ENCODE measurements at places on chromosomes 3 and 15.

GRCh38 chr3:138395865-138396751, 38.3 kb upstream of the ESYT3 start:
- no peak for DNase-seq

DNA sequence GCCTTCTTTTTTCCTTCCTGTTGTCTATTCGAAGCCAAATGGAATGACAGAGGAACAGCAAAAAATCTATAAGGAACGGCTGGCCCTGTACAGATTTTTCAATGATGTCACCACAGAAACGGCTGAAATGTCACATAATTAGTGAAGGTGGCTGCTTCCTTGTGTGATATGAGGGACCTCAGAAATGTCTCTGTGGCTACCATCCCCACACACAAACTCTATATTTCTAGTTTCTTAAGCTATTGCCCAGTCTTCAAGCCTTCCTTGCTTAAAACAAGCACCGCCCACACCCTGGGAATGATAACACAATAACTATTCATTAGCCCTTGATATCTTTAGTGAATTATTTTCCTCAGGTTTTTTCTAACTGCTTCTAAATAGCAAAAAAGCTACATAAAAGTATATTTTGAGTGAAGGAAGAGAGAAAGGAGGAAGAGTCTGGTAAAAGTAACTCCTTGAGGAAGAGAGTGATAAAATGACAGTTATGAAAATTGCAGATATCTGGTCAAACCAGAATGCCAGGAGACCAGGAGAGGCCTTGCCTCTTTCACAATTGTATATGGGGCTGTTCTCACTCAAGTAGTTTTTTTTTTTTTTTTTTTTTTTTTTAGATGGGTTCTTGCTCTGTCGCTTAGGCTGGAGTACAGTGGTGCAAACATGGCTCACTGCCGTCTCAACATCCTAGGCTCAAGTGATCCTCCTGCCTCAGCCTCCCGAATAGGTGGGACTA, 38.7 kb downstream of the FMN1 start:
- DNase-seq: no peak

DNA sequence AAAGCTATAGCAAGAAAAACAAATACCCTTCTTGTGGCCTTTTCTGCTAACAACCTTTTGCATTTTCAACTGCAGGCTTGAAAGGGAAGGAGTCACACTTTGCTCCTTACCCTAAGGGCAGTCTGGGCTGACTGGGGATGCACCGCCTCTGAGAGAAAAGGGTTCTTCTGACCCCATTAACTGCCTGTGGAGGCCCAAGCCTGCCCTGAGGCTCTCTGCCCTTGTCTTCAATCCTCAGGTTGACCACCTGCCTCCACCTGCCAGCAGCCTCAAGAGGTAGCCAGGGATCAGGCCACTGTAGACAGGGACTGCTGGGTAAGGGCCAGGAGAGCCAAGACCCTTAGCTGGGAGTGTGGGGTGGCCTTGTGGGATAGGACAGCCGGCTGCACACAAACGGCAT, 93.8 kb downstream of the SQOR start:
- no peak for DNase-seq

GRCh38 chr3:13142552-13143380, 69.5 kb upstream of the IQSEC1 start:
- no peak for DNase-seq

DNA sequence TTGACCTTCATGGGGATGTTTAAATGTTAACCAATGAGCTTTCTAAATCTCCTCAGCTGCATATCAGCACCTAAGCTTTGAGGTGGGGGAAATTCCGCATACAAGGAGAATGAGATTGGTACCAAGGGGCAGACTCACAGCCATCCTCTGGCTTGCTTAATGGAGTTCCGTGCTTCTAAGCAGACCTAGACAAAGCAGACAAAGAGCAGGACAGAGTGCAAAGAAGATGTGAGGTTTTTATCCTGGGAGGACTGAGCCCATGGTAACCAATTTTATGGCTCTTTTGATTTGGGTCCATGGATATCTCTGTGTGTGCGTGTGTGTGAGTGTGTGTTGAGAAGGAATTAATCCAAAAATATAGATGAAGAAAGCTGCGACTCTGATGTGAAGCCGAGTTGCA, 7.5 kb downstream of the TAFA4 start:
- DNase-seq: no peak

- no peak for DNase-seq
Observed at GRCh38 chr3:13788522-13789424, 91.1 kb downstream of the WNT7A start.

GRCh38 chr3:129474984-129475804, 35.2 kb downstream of the IFT122 start:
- no peak for DNase-seq

DNA sequence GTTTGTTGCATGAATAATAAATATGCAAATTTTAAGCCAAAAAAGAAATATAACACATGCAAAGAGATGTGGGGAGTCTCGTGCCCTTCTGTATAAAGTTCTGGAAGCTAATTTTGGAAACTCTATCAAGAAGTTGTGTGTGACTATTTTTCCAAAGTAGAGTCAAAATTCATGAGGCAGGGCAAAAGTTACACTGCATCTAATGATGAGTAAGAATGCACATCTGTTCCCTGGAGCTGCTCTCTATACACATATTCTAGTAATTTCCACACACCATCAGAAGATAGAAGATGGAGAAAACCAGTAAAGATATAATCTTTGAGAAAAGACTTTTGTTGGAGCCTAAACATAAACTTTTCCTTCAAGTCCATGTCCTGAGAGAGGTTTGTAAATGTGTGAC, 199.6 kb downstream of the FHIT start:
- no peak for DNase-seq

DNA sequence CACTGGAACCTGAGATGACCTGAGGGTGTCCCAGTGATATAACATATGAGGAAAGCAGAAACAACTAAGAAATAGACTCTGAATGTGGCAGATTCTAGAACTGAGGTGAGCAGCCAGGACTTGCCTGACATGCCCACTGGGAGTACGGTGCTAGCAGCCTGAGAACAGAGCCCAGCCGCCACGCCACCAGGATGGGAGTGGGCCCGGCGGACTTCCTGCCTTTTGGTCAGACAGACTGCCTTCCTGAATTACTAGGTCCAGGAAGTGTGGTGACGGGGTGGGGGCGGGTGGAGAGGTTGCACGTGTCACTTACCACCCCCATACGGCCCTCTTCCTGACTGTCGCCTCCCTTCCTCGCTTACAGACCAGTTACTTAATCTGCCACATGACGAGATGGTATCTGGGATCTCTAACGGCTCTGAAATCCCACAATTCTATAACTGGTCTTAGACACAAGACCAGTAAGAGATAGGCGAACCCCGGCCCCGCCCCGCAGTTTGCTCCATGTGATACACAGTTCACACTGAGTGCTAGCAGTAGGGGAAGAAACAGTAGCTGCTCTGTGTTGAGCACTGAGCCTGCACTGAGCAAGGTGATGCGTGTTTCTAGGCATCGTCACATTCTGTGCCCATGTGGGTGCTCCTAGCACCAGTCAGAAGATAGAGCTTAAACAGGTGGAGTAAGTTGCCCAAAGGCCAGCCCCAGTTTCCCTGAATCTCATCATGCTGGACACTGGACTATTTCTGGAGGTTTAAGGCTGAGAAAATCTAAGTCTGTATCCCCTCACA, 95.7 kb downstream of the CPN2 start:
- DNase-seq: peak; percentile 51

DNA sequence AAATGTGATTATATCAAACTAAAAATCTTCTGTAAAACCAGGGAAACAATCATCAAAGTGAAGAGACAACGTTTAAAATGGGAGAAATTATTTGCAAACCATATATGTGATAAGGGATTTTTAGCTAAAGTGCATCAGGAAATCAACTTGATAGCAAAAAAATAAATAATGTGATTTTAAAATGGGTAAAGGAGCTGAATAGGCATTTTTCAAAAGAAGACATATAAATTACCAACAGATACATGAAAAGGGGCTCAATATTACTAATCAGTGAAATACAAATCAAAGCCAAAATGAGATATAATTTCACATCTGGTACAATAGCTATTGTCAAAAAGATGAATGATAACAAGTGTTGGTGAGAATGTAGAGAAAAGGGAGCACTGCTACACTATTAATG, 537.6 kb upstream of the NAALADL2 start:
- DNase-seq: no peak

- DNase-seq: no peak
Observed at GRCh38 chr3:55897573-55898224, 410.6 kb upstream of the WNT5A start.

DNA sequence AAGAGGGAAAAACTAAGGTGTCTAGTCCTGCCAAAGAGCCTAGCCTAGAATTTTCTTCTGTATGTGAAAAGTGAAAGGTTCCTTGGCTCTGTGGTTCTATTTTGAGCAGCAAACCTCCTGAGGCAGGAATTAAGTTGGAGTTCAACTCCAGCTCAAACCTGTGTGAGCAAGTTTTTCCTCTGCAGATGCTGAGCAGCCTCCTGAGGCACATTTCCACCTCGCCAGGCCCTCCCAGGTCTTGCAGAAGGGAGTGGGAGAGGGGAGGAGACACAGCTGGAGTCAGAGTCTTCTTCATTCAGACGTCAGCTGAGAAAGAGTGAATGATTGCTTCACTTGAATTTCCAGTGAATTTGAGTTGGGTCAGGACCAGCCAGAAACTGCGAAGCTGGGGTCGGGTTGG, 69.5 kb upstream of the ETV5 start:
- DNase-seq: no peak

- DNase-seq: no peak
Observed at GRCh38 chr3:86887876-86888275, 103.1 kb downstream of the VGLL3 start.

GRCh38 chr3:138441256-138441655, 6.8 kb downstream of the ESYT3 start:
- DNase-seq: no peak

GRCh38 chr3:128415200-128415772, 51.4 kb downstream of the DNAJB8 start:
- peak; percentile 4 for DNase-seq

DNA sequence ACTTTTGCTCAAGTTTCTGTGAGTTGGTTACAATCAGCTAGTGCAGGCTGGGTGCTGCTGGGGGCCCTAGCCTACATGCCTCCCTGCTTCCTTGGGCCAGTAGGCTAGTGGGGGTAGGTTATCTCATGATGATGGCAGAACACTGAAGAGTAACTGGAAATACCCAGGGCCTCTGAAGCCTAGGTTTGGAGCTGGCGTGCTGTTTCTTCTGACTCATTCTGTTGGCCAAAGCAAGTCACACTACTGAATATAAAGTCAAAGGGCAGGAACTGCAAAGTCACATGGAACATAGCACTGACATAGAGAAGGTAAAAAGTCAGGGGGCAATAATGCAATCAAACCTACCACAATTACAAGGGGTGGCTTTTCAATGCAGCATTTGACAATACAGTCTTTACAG, 34.5 kb downstream of the RASGRP1 start:
- no peak for DNase-seq

DNA sequence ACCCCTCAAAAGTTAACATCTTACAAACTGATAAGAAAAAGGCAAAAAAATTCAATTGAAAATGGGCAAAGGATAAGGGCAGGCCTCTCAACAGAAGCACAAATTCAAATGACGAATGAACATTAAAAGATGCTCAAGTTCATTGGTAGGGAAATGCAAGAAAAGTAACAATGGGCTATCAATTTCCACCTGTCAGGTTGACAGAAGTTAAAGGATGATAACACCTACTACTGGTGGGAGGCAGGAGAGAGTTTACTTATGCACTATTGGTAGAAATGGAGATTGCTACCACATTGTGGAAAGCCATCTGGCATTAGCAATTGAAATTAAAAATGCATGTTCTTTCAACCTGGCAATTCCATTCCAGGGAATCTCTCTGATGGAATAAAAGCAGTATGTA, 35.6 kb upstream of the TNFAIP8L3 start:
- DNase-seq: no peak

DNA sequence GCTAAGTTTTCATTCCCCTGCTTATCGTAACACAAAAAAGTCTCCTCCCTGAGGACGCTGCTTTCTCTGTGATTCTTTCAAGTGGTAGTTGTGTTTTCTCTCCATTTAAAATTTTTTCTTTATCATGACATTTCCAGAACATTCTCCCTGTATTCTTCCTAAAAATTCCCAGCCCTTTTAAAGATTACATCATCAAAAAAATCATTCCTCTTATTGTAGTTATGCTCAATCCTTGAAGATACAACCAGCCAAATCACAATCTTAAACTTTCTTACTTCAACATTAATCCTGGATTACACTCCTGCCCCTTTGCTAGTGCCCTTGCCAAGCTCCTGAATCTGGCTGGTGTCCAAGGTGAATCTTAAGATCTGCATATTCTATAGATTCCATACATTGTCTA, 163.7 kb upstream of the CBLB start:
- no peak for DNase-seq

GRCh38 chr3:60932643-60933042, 318.6 kb downstream of the FHIT start:
- no peak for DNase-seq

GRCh38 chr3:15955968-15956367, 158.2 kb upstream of the ANKRD28 start:
- no peak for DNase-seq

GRCh38 chr15:43312378-43312777, 18.0 kb downstream of the LCMT2 start:
- no peak for DNase-seq

- DNase-seq: no peak
Observed at GRCh38 chr3:157531771-157532170, 28.6 kb upstream of the VEPH1 start.

DNA sequence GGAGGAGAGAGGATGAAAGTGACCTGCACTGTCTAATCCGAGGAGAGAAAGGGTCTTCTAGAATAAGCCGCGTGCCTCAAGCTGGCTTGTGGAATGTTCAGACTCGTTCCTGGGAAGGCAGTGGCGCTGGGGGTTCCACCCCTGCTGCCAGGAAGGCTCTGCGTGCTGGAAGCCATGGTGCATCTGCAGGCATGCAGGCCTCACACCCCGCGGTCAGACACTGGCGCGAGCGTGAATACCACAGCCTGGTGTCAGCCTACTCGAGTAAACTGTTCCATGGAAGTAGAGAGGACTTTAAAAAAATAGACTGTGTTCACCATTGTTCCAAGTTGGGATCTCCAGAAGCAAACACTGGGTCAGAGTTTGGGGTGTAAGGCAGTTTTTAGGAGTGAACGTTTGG, 25.9 kb upstream of the GABRG3 start:
- no peak for DNase-seq

GRCh38 chr15:62895905-62896316, 146.6 kb upstream of the TPM1 start:
- no peak for DNase-seq

DNA sequence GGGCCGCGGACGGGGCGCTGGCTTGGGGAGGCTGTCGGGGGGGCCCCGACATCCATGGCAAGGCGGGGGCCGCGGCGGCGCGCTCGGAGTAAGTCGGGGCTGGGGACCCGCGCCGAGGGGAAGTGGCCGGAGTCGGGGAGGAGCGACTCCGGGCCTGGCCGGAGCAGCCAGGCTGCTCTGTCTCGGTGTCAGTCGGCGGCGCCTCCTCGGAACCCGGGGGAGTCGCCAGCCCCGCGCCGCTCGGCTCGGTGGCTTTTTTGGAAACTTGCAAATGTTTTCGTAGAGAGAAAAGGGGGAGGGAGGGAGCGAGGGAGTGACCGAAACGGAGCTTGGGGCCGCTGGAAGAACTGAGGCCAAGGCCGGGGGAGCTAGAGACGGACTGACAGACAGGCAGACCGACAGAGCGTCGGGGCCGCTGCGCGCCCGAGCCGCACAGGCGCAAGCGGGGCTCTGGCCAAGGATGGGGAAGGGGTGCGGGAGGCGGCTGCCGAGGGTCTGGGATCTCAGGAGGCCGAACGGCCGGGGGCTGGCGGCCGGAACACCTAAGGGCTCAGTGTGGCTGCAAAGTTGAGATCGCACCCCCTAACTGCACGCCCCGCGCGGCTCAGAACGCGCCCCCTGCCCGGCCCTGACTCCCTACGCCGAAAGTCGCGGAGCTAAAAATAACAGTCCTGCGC, 5.0 kb downstream of the PTH1R start:
- DNase-seq: no peak

Data from CD4-positive, alpha-beta T cell treated with Interferon alpha-2 for 1 hour (primary cell).